ENCODE measurements at places on chromosomes 7 and 10.

DNA sequence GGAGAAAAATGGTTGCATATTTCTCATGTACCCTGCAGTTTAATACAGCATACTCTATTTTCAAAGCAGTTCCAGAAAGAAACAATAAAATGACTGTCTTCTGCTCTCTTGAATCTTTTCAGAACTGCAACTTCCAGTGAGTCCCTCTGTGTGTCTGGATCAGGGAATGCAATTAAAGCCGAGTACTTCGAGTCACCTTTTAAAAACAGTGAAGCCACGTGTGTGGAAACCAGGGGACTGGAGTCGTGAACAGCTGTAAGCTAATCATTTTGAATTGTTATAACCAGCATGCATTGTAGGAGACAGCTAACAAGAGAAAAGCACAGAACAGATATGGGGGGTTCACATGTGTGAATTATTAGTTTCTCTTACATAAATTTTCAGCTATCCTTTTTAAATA lies 109.1 kb downstream of the CPED1 start:
- no peak for DNase-seq

DNA sequence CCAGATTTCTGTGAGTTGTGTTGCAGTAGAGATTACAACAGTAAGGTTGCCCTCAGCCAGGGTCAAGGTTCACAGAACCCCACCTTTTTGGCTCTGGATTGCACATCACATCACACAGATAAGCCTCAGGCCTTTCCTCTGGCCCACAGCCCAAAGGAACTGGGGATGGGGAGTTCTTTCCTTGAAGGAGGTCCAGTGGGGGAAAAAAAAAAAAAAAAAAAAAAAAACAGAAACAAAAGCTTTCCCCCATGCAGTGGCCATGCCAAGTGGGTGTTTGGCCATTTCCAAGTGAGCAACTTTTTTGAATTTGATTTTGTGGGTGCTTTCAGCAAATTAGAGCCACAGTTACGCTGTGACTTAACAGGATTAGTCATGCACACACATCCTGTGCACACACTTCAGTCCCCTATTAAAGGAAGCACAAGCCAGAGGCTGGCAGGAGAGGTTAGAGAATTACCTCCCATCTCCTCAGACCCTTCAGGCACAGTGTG lies 79.3 kb upstream of the NANOS1 start:
- no peak for DNase-seq

DNA sequence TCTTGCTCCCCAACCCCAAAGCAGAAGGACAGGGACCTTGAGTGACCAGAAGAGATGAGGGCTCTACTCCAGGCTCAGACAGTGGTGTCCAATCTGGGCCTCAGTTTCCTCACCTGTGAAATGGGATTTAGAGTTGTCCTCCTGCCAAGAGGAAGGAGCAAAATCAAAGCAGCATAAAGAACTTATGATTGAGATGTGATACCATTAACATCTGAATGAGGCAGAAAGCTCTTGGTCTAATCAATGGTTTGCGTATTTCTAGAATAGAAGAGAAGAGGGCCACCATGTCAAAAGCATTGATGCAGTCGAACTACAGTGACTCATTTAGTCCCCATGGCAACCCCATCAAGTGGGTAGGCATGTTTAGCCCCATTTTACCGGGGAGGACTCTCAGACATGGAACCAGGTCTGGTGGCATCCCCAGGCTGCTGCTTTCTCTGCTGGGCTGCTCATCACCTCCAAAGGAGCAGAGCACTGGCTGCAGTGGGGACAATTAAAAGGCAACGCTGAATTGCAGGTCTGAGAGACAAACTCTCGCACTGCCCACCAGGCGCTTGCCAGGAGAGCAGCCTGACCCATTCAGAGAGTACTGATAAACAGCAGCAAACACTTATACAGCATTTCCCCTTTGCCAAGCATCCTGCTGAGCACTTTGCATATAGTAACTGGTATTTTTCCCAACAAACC lies 175.9 kb downstream of the NEURL1 start:
- no peak for DNase-seq

GRCh38 chr10:92681306-92681834 lies 8.4 kb upstream of the HHEX start:
- DNase-seq, result no peak

DNA sequence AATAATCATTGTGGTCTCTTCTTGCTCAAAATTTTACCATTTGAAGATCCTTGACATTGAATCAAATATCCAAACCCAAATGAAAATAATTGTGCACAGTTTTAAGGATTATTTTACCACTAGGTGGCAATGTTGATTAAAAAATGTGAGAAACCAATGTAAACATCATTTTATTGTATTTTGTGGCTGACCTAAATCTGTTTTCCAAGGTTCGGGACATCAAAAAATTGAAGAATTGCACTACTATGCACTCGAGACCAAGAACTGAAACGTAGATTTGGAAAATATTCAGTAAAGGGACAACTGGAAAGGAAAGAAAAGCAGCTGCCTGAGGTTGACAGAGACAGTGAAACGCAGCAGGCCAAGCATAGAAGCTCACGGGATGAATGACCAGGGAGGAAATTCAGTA lies 259.3 kb downstream of the SNX13 start:
- no peak for DNase-seq

- DNase-seq, result no peak
These were observed 81.4 kb downstream of the LRRC4 start for GRCh38 chr7:127949769-127950222.

GRCh38 chr7:22350466-22351328 lies 6.3 kb downstream of the RAPGEF5 start:
- DNase-seq, result no peak

GRCh38 chr10:11106621-11107374 lies 89.1 kb downstream of the CELF2 start:
- no peak for DNase-seq

GRCh38 chr7:77537136-77537777 lies at the start of gene PTPN12:
Gene PTPN12, plus strand, starts transcription at chr7:77537295. Its CDS starts 252 bp downstream, at chr7:77537547.
- no peak for DNase-seq

DNA sequence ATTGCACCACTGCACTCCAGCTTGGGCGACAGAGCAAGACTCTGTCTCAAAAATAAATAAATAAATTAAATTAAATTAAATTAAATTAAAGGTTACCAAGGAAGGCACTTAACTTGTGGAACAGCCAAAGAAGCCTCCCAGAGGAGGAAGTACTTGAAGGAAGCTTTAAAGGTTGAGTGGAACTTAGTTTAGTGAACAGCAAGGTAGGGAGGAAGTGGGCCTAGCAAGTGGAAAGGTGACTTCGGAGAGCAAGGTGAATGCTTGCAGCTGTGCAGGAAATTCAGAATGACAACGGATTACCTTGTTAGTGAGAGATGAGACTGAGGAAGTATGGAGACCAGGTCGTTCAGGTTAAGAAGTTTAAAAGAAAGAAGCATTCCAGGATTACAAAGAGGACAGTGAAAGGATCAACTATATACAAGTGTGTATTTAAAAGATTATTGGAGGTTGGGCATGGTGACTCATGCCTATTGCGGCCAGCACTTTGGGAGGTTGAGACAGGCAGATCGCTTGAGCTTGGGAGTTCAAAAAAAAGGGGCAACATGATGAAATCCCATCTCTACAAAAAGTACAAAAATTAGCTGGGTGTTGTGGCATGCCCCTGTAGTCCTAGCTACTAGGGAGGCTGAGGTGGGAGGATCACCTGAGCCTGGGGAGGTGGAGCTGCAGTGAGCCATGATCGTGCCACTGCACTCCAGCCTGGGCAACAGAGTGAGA lies 12.8 kb upstream of the RPEL1 start:
- DNase-seq, result no peak

DNA sequence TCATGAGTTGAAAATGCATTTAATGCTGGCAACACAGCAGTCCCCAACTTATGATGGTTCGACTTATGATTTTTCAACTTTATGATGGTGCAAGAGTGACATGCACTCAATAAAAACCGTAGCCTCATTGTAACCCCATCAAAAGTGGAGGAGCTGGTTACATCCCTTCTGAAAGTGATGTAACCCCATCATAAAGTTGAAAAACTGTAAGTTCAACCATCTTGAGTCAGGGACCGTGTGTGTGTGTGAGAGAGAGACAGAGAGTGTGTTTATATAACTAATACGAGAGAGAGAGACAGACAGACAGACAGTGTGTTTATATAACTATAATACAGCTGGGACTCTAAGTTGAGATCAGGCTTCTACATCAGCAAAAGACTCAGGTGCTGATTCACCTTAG lies 21.0 kb downstream of the ANXA11 start:
- no peak for DNase-seq

GRCh38 chr7:55121249-55121648 lies 102.4 kb downstream of the EGFR start:
- DNase-seq, result no peak

DNA sequence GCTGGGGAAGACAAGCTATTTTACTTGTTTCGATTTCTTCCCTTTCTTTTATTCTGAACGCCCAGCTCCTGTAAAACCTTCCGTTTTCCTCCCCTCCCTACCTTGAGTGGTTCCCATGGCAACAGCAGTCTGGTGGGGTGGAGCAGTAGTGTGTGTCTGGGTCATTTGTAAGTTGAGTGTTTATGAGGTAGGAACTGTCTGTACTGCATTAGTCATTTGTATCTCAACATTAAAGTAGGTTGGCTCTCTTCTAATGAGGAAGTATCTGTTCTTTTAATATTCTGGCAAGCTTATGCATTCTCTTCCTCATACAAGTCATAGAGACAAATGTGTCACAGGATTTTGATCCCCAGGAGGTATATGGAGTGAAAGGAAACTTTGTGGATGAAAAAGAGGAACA lies 85.3 kb upstream of the CCDC6 start:
- no peak for DNase-seq

DNA sequence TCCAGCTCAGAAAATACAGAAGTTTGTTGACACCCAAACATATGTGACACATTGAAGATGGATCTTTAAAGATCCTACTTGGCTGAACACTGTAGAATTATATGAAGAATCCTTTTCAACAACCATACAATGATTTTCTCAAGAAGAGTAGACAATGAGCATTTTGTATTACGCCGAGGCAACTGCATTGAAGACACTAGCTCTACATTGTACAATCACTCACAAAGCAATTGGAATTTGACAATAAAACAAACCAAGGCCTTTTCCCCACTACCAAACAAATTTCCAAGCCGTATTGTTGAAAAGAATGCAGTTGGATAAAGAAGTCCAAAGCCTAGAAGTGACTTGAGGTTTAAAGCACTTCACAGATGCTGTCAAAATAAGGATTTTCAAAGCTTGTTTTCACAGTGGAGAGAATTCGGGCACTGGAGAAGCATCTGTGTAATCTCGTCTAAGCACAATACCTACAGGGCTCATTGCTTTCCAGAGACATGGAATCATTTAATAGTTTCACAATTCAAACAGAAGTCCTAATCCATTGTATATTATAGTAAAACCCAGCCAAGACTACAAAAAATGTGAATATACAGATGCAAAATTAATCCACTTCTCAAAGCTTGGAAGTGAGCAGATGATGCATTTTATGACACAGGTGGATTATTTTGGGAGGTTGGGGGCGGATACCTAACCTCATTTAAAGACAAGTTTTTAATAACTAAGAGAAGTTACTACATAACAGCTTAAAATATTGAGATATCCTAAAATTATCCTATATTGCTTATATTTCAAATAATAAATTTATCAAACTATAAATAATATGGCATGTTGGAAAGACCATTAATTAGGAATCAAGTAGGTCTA lies 78.6 kb downstream of the SORCS1 start:
- DNase-seq, result no peak

DNA sequence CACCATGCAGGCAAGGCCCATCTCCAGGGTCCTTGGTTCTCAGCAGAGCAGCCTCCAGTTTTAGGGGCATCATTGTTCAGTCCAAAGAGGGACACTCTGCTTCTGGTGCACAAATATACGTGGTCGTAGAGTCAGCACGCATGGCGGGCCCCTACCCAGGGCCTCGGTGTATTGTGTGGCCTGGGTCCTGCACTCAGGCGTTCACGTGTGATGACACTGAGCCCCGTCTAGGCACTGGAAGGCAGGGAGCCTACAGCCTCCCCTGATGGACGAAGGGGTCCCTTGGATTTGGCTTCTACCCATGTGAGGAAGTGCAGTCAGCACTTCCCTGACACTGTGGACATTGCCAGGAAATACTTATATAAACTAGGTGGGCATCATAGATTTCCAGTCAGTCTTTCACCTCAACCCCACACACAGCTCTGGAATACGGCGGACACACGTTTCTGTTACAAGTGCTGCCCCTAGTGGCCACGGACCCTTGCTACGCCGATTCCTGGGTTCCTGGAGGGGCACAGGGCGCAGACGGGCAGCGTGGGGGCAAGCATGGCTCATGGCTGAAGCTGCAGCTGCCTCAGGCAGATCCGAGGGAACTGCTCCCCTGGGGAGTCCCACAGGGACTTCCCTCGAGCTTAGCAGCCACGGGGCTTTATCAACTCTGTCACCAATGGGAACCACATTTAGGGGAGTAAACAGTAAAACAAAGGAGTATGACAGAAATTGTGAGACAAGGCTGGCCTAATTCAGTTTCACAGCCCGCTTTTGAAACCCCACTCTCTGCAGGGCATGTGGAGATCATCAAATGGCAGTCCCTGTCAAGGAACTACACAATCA lies 25.4 kb downstream of the AIFM2 start:
- DNase-seq, result peak; percentile 4

DNA sequence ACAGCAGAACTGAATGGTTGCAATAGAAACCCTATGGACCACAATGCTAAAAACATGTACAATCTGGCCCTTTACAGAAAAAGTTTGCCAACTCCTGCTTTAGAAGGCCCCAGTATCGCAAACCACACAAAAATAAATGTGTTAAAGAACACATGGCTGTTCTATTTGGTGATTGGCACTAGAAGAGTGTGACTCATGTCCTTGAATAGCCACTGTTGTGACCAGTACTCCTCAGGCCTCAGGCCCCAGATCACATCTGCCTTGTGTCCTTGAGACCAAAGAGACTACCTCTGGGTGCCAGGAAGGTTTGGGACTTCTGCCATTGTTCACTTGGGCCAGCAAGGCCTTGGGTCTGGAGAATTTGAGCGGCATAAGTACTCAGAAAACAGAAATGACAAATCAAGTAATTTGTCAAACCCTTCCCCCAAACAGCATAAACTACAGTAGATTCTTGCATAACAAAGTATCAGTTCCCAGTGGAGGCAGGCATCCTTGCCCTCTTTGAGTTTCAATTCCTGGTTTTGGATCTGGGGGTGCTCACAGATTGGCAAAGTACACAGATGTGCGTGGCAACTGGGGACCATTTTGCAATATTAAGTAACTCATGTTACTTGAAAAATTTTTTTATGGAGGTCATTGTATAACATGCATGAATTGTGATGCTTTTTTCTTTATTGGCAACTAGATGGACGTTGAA lies 50.2 kb downstream of the MTURN start:
- DNase-seq, result no peak

GRCh38 chr7:2524808-2525657 lies 5.5 kb downstream of the LFNG start:
- DNase-seq, result no peak

DNA sequence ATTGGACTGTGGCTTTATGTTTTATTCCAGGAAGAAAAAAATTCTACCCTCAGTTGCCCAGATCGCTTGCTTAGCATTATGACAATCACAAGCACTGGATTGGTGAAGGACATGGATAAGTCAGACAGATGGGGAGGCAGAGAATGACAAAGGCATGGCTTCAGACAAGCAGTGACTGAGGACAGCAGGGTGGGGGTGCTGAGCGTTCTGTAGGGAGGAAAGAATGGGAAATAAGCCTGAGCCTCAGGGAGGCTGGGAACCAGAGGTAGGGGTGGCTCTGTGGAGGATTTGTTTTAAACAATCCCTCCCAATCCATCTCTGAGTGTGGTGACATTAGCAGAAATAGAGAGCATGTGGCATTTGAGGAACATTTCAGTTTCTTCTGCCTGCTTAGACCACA lies 896.9 kb downstream of the CCSER2 start:
- no peak for DNase-seq
